Pancreas (tissue), 10 donors: ENCODE measurements at places on chromosomes 7 and 10. TPM values are rescaled to one million over a fixed set of nuclear protein-coding genes. Genes with fewer than 3 reads are reported as not detected.

- H3K4me3 ChIP-seq, result no peak overlapping the region
- H3K36me3 ChIP-seq, result no peaks in the 10 kb centered on the region
- no peak for DNase-seq
- no peaks in the 10 kb centered on the region for H3K27me3 ChIP-seq
- no peaks in the 10 kb centered on the region for H3K4me1 ChIP-seq
These were observed 263.1 kb downstream of the RPS24 start for GRCh38 chr10:78296785-78297184.

GRCh38 chr7:92781117-92781720 lies 55.2 kb downstream of the CDK6 start:
- no peaks in the 10 kb centered on the region for H3K36me3 ChIP-seq
- no peak overlapping the region for H3K27ac ChIP-seq
- no peak overlapping the region for H3K4me3 ChIP-seq
- DNase-seq, result no peak

DNA sequence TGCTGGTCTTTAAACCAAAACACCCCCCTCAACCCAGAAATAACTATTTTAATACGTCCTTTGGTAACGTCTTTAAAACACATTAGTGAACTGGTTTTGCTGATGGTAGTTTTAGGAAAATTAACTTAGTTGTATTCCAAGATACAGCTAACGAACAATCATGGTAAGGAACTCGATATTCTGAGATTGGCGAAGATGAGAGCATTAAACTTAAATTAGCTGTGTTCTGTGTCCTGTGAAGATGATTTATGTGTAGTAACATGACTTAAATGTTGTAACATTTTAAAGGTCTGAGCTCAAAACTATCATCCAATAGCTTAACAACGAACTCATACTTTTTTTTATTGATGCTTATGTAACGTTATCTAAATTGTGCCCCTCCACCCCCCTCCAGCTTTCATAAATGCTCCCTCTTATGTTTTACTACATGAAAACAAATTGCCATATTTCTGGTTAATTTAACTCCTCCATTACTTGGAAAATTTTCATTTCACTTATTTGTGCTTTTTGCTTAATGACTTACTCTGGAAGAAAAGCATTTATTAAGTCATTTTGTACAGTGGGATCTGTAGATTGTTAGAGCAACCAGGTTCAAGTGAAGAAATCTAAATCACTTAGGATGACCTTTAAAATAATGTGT lies 1.7 kb downstream of the SDK1 start:
- no peak for DNase-seq
- peak overlapping the region; percentile 60 for H3K27ac ChIP-seq
- H3K27me3 ChIP-seq, result no peaks in the 10 kb centered on the region
- no peaks in the 10 kb centered on the region for H3K36me3 ChIP-seq

- DNase-seq, result no peak
- no peaks in the 10 kb centered on the region for H3K36me3 ChIP-seq
- H3K4me3 ChIP-seq, result no peak overlapping the region
- H3K27me3 ChIP-seq, result no peaks in the 10 kb centered on the region
These were observed 132.3 kb downstream of the HECW1 start for GRCh38 chr7:43244784-43245183.

GRCh38 chr10:83927166-83927565 lies 212.1 kb upstream of the GHITM start:
- no peak for DNase-seq
- H3K27ac ChIP-seq, result no peak overlapping the region
- H3K4me3 ChIP-seq, result no peak overlapping the region
- no peaks in the 10 kb centered on the region for H3K27me3 ChIP-seq

DNA sequence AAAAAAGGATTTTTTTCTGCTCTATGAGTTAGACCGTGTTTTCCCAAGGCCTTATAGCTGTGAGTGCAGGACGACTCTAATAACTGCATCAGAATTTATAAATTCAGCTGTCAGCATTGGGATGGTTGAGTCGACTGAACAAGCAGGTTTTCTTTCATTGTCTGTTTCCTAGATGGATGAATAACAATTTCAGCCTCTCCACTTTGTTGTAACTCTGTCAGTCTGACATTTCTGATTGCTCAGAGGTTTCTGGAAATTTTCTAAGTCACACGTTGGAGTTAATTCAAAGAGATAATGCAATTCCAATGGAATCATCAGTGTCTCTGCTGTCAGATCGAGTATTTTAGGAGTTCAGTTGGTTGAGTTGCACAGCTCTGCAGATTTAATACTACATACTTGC lies 159.2 kb downstream of the CHN2 start:
- H3K27ac ChIP-seq, result no peak overlapping the region
- H3K4me1 ChIP-seq, result peaks cover 12% of the 10 kb centered on the region
- no peaks in the 10 kb centered on the region for H3K27me3 ChIP-seq
- DNase-seq, result no peak
- no peaks in the 10 kb centered on the region for H3K36me3 ChIP-seq

Gene RASSF4
- 15.8 TPM for total RNA-seq

Gene NPC1L1
- total RNA-seq, result 0.42 TPM

Gene PRSS2
- total RNA-seq, result 66,346 TPM

Gene NUTM2E
- total RNA-seq, result not detected
